Activated CD8-positive, alpha-beta memory T cell treated with anti-CD3 and anti-CD28 coated beads for 1 hour (primary cell): ENCODE measurements at places on chromosomes 13 and 19.

DNA sequence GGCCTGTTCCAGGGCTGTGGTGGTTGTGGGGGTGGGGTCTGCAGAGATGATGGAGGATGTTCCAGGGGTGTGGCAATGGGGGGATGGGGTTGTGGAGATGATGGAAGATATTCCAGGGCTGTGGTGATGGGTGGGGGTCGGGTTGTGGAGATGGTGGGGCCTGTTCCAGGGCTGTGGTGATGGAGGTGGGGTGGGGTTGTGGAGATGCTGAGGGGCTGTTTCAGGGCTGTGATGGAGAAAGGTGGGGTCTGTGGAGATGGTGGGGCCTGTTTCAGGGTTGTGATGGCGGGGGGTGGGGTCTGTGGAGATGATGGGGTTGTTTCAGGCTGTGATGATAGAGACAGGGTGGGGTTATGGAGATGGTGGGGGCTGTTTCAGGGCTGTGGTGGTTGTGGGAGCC, 62.0 kb downstream of the TEX29 start:
- no peak for DNase-seq

GRCh38 chr19:57642396-57643046, 9.6 kb downstream of the ZNF211 start:
- no peak for DNase-seq

- DNase-seq = no peak
These were observed 17.2 kb downstream of the KCNC3 start for GRCh38 chr19:50311723-50312635.

DNA sequence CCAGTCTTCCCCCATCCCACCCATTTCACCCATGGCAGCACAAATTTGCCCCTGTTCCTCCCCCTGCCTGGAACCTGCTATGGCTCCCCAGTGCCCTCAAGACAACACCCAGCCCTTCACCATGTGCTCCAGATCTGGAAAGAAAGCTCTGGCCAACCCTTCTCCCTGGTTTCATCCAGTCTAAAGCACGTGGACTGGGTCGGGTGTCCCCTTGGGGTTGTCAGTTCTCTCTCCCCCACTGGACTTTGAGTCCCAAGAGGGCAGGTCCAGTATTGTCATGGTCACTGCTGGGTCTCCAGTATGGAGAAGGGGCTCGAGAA, 19.6 kb upstream of the PNMA8B start:
- no peak for DNase-seq

DNA sequence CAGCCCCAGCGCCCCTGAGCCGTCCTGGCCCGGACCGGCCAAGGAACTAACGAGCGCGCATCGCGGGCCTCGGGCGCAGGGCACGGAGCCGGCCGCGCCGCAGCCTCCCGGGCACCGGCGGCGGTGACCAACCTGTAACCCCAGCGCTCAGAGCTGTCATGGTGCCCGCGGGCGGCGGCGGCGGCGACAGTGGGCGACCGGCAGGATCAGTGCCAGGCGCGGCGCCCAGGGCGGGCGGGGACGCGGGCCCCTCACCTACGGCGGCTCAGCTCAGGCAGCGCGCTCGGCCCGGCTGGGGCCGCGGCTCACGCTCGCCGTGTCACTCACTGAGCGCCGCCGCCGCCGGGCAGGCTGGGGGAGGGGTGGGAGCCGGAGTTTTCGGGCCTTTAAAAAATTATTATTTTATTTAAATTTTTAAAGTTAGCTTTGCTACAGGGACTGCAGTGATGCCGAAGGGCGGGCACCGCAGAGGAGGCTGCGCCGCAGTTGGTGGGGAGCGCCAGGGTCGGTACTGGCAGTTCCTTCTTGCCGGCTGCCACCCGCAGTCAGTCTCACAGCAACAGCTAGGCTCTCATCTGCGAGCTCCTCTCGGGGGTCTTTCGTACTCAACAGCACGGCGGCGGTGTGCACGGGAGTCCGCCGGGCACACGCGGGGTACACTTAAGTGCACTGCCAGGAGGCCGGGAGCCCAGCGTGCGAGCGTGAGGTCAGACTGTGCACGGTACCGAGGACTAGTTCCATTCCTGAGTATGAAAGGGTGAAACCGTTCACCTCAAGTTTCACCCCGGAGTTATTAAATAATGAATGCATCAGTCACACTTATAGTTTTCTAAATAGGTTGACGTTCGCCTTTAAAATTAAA, at the start of gene NALCN:
Gene NALCN (minus strand): TSS at position 328 of the 862 bp plus-strand sequence. CDS start 17,382 bp downstream, outside the sequence.
- no peak for DNase-seq

DNA sequence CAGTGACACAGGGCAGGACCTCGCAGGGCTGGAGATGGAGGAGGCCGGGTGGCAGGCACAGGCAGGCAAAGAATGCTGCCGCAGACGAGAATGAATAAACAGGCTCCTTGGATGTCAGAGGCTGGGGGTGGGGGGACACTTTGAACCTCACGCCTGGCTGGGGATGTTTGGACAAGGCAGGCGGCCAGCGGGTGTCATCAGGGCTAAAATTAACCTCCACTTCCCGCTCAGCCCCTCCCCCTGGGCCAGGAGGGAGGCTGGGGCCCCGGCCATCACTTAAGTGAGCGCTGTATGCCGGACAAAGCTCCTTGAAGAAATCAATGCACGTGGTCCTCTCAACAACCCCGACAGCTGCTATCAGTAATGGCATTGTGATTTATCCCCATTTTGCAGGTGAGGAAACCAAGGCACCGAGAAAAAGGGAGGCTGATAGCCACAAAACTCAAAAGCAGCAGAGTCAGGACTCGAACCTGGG, 10.3 kb upstream of the FUT5 start:
- DNase-seq = no peak

DNA sequence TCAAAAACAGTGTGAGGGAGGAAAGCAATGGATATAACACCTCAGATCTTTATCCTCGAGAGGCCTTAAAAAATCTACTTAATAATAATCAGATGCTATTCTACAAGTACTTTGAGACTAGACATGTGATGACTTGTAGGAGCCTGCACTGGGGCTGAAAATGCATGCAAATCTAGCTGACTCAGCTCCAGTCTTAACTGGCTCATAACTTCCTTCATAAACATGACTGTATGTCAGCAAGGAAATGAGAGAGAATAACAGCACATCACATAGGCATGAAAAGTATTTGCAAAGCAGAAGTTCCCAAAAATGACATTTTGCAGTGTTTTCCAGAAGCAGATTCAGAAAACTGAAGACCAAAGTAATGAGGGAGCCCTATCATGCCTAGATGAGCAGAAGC, 38.1 kb downstream of the PSG5 start:
- DNase-seq = no peak
